Fibroblast of lung (primary cell): ENCODE measurements at places on chromosomes 5 and 9. TPM values are rescaled to one million over a fixed set of nuclear protein-coding genes. Genes with fewer than 3 reads are reported as not detected.

The PCDHB7 gene
- total RNA-seq: 1.0 and 1.5 TPM in 2 replicates

The CAMSAP1 gene
- 17.7 and 18.8 TPM in 2 replicates for total RNA-seq

The GDA gene
- total RNA-seq: under 0.01 TPM in 1 of 2 replicates, not detected in the other

The DND1 gene
- total RNA-seq: under 0.01 and 0.33 TPM in 2 replicates

The PCDHB8 gene
- total RNA-seq: 0.26 and 1.3 TPM in 2 replicates

The CLIC3 gene
- total RNA-seq: 1.3 and 3.5 TPM in 2 replicates

DNA sequence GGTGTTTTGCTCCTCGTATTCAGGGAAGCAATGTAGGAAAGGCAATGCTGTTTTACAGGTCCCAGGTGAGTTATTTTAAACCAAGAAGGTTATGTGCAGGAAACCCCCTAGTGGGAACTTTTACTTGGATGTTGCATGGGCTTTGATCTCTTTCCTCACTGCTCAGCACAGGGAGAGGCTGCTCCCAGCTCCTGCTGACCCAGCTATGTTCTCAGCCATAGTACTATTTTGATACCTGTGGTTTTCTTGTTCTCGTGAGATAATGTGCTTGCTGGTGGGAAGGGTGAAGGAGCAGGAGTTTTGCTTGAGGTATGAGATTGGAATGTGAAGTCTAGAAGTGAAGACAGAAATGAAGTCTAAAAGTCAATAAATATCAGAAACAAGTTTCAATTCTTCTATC is 265.6 kb upstream of the FBXL7 start:
- no peak for DNase-seq

DNA sequence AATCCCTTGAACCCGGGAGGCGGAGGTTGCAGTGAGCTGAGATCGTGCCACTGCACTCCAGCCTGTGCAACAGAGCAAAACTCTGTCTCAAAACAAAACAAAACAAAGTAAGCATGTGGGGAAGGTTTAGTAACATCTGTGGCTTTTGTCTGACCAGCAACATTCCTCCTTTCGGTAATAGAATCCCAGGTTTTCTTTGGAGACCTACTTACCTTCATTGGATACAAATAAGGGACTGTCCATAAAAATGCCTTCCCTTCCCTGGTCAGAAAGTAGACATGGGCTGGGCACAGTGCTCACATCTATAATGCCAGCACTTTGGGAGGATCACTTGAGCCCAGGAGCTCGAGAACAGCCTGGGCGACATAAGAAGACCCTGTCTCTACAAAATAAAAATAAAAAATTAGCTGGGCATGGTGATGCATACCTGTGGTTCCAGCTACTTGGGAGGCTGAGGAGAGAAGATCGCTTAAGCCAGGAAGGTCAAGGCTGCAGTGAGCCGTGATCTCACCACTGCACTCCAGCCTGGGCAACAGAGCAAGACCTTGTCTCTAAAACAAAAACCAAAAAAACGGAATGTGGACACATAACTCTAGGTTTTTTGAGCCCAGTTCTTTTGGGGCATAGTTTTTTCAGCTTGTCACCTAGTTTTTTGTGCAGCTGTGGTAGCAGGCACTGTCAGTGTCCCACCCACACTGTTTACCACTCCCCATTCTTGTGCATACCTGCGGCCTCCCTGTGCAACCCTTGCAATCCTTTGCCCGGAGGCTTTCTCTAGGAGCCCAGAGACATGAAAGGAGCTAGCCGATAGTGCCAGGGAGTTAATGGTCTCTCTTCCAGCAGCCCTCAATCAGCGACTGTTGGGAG is 9.0 kb upstream of the SPINK4 start:
- peak; percentile 36 for DNase-seq

- DNase-seq: no peak
These were observed 68.7 kb upstream of the TAS2R1 start for GRCh38 chr5:9698841-9699240.

- DNase-seq: no peak
These were observed 201.5 kb downstream of the AUH start for GRCh38 chr9:91160181-91160580.

GRCh38 chr9:129624947-129625346 is 1.0 kb upstream of the NTMT1 start:
- no peak for DNase-seq

DNA sequence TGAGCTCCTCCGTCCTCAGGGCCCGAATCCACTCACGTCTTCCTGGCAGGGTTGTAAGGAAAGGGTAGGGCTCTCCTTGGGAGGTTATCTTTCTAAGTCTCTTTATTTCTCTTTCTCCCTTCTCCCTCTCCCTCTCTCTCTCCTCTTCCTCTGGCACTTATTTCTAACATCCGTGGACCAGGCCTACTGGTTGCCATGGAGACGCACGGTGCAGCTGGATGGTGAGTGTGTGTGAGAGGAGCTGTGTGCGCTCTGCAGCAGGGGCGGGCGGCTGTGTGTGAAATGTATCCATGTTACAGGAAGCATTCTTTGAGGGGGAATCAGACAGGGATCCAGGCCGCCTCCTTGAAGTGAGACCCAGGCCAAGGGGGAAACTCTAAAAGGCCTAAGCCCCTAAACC is 32.2 kb downstream of the PCDH1 start:
- DNase-seq: peak; percentile 68

DNA sequence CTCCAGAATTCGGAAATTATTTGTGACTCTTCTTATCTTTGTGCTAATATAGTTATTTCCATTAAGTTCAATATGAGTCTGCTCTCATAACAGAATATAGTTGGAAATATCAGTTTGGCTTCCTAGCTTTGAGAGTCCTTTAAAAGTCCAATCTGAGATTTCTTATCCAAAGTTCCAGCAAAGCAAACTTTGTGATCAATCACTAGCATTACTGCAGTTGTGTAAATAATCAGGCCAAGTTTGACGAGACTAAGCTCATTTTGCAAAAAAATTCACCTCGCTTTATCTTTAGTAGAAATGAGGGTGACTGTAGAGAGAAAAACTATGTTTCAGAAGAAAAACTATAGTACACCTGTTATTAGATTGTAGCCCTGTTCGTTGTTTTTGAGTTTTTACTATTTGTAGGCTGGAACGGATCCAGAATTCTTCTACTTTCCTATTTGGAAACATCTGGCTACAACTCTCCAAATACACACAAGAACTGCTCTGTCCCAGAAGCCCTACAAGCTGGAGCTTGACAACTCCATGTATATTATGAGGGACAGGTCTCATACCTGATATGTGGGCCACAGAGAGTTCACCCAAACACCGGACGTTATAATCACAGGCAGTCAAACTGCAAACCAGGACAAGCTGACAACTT is 47.8 kb downstream of the RAPGEF1 start:
- DNase-seq: no peak

DNA sequence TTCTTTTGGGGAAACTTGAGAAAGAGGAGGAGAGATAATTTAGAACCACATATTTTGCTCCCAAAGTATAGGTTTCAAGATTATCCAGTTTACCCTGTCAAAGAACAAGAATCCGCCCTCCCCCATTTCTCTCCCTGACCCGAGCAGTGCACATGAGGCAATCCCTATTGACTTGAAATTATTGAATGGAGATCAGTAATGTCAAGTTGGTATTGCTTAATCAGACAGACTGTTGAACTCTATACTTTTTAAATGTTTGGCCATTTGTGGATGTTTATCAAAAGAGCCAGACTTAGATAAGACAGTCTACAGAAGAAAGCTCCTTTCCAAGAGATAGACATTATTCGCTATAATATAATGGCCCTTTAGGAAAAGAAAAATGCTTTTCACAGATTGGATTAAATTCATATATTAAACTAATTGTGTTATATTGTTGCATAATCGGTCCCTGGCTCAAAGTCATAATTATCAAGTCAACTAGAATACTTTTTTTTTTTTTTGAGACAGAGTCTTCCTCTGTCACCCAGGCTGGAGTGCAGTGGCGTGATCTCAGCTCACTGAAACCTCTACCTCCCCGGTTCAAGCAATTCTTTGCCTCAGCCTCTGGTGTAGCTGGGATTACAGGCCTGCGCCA is 5.3 kb downstream of the SLC25A25 start:
- DNase-seq: no peak
